ENCODE measurements at places on chromosomes 1 and 21.

GRCh38 chr1:91603409-91603808 is 102.8 kb downstream of the CDC7 start:
- DNase-seq, result no peak

GRCh38 chr1:153548722-153549688 is at the start of gene S100A3:
Gene S100A3, minus strand, starts transcription at chr1:153549258. Its CDS starts 773 bp downstream, at chr1:153548485.
- DNase-seq, result no peak

GRCh38 chr1:64135462-64136223 is 67.8 kb upstream of the UBE2U start:
- no peak for DNase-seq

- DNase-seq, result no peak
Observed at GRCh38 chr1:174744886-174745285, 254.9 kb upstream of the CACYBP start.

DNA sequence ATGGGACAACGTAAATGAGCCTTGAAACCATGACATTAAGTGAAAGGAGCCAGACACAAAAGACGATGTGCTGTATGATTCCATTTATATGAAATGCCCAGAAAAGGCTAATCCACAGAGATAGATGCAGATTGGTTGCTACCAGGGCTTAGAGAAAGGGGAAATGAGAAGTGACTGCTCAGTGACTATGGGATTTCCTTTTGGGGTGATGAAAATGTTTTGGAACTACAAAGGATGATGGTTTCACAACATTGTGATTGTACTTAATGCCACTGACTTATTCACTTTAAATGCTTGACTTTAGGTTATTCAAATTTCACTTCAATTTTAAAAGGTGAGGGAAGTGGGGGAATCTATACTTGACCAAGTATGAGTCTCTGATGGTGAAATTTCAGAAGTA is 414.3 kb downstream of the SETD4 start:
- DNase-seq, result no peak

- DNase-seq, result no peak
Observed at GRCh38 chr1:180194546-180195207, 35.4 kb upstream of the LHX4 start.

GRCh38 chr1:230728710-230729392 is 14.9 kb upstream of the AGT start:
- no peak for DNase-seq

- DNase-seq, result no peak
Observed at GRCh38 chr1:4322881-4323280, 331.5 kb upstream of the AJAP1 start.

- no peak for DNase-seq
Observed at GRCh38 chr1:214342525-214342924, 61.6 kb downstream of the SMYD2 start.

DNA sequence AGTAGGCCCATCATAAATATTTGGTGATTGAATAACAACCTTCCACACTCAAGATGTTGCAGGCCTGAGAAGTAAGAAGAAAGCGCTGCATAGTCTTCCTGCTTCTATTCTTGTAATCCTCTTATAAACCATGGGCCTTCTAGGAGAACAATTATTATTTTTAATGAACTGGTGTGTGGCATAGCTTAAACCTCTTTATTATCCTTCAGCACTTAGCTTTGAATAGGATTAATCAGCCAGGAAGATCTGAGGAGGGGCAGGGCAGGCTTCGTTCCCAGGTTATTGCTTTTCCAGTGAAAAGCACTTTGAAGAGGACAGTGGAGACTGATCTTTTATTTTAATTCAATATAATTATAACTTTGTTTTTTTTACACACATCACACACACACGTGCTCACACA is 42.3 kb downstream of the KIF26B start:
- no peak for DNase-seq

- no peak for DNase-seq
Observed at GRCh38 chr1:73998348-73998959, 199.5 kb downstream of the LRRIQ3 start.

- DNase-seq, result no peak
Observed at GRCh38 chr1:194723067-194723466, 1536.7 kb upstream of the B3GALT2 start.

DNA sequence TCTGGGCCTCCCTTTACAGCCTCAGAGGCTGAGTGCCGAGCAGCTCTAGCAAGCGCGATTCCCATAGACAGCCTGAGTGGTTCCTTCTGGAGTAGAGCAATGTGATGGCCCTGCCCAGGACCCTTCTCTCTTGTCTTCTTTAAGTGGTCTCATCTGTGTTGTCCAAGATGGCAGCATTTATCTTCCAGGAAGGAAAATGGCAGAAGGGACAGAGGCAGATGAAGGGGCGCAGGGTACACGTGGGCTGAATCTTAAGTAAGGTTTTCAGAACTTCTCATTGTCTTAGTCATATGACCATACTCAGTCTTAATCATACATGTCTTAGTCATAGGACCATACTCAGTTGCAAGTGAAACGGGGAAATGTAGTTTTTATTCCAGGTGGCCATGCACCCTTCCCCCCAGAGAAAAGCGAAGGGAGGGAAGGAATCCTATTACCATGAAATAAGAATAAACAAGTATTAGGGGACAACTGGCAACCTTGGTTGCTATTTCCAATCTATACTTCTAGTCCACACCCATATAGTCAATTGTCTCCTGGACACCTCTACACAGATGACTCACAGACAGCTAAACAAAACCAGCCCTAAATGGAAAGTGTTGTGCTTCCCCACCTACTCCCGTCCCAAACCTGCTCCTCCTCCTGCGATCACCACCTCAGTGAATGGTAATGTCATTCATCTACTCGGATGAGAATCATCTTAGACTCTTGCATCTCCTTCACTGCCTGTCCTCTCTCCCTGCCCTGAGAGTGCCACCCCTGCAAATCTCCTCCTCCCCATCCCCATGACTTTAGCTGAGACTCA is 13.3 kb downstream of the OVAAL start:
- DNase-seq, result no peak

DNA sequence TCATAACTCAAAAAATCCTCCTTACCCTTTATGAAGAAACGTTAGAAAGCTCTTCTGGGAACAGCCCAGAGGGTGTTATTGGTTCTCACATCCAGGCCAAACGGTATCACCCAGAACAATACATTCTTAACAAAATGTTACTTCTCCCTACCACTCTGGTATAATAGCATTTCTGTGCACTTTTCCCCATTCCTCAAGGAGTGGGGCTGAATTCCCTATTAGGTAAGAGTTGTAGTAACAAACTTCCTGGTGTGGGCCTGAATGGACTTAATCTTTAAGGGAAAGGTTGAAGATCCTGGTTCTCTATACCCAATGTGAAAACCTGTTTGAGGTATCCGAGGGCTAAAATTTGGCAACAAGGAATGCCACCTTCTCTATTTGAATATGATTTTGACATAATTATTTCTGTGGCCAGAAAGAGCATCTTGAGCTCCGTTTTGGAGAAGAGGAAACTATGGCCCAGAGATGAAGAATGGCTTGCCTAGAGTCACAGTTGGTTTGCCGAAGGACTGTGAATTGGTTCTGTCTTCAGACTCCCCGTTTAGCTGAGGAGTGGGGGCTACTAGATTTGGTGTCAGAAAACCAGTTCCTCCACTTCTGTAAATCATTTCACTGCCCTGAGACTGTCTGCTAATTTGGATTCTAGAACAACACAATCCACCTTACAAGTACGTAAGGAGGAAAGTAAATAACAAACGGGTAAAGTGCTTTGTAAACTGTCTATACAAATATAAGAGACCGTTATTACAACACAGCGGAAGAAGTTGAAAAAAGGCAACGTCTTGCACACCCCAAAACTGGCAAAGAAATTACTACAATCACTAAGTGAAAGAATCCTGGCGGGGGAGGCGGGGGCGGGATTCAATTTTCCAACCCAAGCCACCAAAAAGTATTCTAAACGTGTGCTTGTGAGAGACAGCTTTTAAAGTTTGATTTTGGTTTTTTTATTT is 2.3 kb downstream of the ANP32E start:
- DNase-seq, result peak; percentile 44

DNA sequence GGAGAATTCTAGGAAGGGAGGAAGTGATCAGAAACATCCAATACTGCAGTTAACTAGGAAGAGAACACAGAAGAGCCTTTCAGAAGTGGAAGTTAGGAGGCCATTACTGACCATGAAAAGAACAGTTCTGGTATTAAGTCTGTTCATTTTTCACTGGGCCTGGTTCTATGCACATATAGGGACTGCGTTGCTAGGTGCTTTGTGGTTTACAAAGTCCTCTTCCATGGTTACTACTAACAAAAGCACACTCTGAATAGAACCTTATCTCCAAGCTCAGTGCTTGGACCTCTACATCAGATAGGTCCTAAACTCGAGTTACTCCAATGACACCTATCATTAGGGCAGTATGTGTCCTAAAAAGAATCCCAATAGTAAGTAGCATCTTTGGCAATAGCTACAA is 75.4 kb downstream of the RPAP2 start:
- DNase-seq, result no peak

- no peak for DNase-seq
Observed at GRCh38 chr1:217253351-217253750, 377.5 kb downstream of the GPATCH2 start.

DNA sequence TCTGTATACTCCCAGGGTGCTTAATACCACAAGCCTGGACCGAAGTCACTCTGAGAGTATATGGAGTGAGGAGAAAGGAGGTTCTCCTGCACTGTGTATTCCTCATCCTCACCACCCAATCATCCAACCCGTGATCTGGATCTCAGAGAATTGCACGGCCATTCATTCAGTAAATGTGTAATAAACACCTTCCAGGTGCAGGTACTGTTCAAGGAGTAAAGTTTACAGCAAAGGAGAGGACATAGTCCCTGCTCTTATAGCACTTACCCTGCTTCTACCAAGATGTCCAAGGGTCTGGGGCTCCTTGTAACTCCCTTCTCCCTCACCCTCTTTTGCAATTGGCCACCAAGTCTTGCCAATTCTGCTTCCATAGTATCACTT is 139.2 kb upstream of the JUN start:
- DNase-seq, result no peak

DNA sequence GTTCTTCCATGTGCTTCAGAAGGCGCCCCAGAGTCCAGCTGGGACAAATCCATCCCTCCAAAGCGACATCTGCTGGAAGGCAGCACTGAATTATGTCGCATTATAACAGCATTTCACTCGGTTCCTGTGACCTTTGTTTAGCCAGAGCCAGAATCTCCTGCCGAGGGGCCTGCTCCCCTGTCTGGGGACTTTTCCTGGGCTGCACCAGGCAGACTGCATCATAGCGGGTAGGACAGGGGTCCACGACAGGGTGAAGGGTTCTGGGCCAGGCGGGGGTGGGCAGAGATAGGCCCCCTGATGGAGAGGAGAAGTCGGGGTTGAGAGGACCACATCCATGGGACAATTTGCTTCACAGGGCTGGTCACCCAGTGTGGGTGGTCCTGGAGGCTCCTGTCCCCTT is 276.9 kb downstream of the MATN1 start:
- DNase-seq, result no peak

GRCh38 chr1:200217703-200218102 is 190.2 kb downstream of the NR5A2 start:
- no peak for DNase-seq

DNA sequence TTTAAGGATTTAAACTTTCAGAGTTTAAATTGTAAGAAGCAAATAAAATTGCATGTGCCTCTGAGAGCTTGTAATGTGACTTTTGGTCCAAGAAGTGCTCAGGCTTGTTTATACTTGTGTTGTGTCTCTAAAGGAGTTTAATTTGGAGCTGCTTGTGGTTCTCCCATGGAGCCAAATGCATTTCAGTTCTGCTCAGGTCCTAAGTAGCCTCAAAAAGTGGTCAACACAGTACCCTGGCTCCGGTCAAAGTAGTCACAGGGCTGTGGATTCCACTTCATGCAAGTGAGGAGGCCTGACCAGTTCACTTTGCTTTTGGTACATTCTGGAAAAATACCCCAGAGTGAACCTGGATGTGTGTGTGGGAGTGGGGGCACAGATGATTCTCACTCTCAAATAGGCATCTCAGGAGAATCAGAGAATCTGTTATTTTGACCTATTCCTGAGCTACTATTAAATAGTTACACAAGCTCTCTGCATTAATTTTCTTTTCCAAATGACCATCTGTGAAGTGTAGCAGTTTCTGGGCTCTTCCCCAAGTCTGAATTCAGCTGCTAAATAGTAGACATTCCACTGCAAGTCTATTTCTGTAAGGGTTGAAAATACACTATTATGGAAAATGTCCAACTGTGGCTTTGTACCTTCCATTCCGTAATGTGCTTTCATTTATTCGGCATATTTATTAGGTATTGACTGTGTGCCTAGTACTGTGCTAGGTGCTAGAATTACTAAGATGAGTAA is 31.7 kb upstream of the AGO1 start:
- no peak for DNase-seq

GRCh38 chr1:100511058-100511457 is 26.9 kb upstream of the GPR88 start:
- DNase-seq, result no peak

DNA sequence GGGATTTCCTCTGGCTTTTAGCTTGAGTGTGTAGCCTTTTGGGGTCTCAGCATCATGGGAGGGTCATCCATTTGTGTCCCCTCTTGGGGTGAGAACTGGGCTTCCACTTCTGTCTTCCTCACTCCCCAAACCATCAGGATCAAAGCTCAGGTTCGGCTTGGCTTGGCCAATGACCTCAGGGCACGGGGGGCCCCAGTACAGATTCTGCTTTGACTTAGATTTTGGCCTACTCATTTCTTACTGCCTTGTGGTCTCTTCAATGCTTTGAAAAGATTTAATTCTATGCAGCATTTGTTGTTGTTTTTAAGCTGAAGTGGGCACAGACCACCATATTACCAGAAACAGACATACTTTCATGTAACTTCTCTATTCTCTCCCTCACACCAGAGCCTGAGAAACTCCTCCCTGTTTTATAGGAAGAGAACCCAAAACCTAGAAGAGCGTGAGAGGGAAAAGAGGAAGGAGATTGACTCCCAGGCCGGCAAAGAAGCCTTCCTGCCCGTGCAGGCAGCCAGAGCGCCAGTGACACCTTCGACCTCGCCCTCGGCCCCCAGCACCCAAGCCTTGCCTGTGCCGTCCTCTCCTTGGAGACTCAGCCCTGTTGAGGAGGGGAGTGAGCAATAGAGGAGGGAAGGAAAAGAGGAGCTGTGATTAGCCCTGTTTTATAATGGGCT is 1.9 kb upstream of the S100A3 start:
- DNase-seq, result no peak

GRCh38 chr1:19776933-19777332 is 22.8 kb downstream of the TMCO4 start:
- no peak for DNase-seq

- peak; percentile 22 for DNase-seq
Observed at GRCh38 chr1:235888119-235888643, 21.5 kb upstream of the LYST start.

DNA sequence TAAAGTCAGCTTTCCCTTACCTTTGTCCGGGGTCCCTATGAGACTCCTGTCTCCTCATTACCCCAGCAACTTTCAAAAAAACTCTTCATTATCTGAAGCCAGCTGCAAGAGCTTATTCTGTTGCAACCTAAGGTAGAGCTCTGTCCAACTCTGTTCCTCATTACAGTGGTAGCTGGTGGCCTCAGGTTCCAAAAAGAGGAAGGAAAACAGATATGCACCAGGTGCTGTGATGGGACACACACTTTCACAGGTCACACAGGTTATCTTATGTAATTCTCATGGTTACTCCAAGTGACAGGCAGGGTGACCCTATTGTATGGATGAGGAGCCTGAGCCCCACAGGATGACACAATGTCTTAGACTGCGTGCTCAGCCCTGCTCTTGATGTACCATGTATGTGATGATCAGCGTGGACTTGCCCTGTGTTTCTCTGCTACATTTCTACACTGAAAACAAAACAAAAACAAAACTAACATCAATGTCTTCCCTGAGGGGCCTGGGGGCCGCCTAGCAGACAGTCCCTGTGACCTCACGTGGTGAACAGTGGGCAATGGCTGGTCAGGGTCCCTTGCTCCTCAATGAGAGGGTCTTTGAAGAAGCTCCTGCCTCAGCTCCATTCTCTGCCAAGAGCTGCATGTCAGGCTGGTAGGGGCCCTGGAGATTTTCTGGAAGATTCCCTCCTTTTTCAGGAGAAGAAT is 9.7 kb upstream of the TENT5C start:
- DNase-seq, result no peak

All from stimulated activated CD8-positive, alpha-beta memory T cell treated with anti-CD3 and anti-CD28 coated beads, Interleukin-4, amount 100 ng/mL, for 4 hours (primary cell).